NCI-H1436 (cell line): ENCODE measurements at places on chromosomes 3 and 15.

- no peak for DNase-seq
These were observed 33.7 kb downstream of the HGD start for GRCh38 chr3:120648290-120648689.

- DNase-seq, result no peak
These were observed 201.3 kb upstream of the RARB start for GRCh38 chr3:25226747-25227146.

GRCh38 chr3:72234391-72234790 lies 449.4 kb upstream of the PROK2 start:
- no peak for DNase-seq

GRCh38 chr3:110519071-110519470 lies 552.5 kb upstream of the NECTIN3 start:
- no peak for DNase-seq

DNA sequence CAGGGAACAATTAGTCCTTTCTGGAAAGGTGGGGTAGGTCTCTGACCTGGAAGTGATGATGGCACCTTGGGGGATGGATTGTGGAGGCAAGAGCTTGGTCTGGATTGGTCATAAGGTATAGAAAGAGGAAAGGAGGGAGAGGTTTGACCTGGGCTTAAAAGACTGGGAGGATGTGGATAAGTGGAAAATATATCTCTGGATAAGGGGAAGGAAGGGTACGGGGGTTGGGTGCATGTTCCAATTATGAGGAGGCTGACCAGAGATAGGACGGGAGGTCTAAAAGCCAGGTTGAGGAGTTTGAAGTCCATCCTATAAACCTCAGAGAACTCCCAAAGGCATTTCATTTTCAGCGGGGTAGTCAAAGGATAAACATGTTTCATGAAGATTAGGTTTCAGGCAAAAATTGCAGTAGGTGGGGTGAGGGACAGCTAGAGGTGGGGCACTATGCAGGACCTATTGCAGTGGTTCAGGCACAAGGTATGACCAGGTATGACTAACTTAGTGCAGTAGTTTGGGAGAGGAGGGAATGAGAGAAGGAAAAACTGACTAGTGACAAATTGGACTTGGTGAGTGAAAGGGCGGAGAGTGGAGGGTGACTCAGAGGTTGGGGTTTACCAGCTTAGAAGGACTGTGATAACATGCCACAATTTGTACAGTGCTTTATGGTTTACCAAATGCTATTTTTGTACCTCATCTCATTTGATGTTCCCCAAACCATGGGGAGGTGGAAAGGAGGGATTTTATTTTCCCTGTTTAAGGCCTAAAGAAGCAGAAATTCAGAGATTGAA lies 10.7 kb downstream of the PDE8A start:
- no peak for DNase-seq

GRCh38 chr3:122219242-122219872 lies 35.9 kb downstream of the CASR start:
- no peak for DNase-seq

DNA sequence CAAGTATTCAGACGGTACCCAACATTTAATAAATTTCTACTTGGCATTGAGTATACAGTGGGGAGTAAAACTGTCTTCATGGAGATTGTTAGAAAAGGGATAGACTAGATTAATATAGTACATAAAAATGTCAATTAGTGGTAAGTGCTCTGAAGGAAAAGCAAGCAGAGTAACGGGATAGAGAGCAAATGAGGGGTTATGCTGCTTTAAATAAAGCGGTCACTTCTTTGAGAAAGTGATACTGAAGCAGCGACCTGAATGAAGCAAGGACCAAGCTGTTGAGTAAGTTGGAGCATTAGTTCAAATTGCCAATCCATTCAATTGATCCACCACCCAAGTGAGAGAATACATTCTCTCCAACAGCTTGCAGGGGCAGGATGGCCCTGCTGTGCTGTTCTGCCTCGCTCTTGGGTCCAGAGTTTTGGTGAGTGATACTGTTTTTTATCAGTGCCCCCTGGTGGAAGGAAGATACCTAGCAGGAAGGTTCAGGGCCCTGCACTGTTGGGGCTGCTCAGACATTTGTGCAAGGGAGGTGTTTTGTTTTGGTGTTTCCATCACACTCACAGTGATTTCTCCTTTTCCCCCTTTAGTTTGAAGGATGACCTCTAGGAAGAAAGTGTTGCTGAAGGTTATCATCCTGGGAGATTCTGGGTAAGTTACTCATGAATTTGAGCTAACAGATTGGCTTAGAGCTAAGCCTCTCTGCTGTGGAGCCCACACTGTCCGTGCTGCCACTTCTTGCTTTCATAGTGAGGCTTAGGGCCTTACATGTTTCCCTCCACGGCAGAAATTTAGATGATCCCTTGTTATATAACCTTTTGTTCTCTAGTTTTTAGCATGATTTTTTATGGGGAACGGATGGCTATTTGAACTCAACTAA lies 69.0 kb downstream of the RAB7A start:
- peak; percentile 68 for DNase-seq

DNA sequence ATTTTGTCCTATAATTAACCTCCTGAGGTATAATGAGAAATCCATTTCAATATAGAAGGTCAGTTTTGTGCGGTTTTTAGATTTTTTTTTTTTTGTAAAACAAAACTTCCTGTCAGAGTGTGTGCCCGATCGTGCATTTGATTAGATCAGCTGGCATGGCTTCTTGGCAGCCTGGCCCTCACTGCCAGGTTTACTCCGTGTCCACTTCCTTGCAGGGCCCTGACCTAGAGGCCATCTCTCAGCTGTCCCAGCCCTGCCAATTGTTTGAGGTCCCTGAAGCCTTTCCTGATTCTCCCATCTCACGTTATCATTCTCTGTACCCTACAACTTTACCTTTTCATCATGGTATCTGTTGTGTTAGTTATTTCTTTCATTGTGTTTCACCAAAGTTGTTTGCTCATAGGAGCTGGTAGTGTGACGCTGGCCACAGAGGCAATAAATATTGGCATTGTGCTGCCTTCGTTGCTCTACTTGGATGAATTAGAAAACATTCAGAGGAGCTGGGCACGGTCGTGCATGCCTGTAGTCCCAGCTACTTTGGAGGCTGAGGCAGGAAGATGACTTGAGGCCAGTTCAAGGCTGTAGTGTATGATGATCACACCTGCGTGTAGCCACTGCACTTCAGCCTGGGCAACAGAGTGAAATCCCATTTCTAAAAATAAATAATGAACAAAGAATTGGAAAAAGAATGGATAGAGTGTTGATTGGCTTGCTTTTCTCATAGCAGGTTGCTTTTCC lies 202.0 kb downstream of the GHSR start:
- no peak for DNase-seq

DNA sequence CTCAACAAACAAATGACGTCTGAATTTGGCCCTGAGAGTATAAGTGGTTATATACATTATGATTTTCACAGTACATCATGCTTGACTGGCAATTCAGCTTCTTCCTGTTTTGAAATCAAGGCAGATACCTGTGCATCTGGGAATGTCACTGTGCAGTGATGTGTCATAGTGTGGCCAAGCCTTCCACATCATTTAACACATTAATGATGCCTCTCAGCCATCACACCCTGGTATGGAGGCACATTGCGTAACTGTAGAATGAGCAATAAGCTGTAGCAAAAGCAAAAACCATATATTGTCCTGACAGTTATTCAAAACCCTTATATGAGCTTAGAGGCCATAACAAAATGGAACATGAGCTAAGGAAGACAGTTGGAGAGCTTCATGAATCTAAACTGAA lies 246.0 kb downstream of the EPHA3 start:
- DNase-seq, result no peak

DNA sequence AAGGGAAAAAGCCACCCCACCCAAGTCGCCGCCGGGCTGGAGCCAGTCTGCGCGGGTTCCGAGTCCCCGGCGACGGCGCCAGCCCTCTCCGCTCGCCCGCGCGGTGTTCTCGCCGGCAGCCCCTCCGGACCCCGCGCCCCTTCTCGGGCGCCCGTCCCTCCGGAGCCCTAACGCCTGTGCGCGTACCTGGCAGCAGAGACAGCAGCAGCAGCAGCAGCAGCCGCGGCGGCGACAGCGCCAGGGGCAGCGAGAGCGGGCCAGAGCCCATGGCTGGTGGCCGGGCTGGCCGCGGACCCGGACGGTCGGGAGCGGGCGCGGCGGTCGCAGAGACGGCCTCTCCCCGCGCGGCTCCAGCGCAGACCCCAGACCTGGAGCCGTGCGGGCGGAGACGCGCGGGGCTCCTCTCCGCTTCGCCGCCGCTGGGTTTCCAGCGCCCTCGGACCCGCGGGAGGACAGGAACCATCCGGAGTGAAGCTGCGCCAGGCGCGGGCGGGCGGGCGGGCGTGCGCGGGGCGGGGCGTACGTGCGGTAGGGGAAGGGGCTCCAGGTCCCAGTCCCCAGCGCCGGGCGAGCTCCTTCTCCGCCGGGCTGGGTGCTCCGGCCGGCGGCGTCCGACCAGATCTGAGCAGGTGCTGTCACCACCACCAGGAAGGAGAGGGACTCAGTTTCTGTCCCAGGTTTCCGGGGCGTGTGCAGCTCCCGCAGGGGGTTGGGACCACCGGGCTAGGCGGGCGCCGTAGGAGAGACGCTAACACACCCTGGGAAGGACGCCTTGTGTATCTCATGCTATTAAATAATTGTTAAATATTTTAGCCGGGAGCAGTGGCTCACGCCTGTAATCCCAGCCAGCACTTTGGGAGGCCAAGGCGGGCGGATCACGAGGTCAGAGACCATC lies at the start of gene CHRNA3:
Gene CHRNA3 (minus strand): TSS at position 470 of the 895 bp plus-strand sequence. CDS start 202 bp downstream, at position 268.
- no peak for DNase-seq

DNA sequence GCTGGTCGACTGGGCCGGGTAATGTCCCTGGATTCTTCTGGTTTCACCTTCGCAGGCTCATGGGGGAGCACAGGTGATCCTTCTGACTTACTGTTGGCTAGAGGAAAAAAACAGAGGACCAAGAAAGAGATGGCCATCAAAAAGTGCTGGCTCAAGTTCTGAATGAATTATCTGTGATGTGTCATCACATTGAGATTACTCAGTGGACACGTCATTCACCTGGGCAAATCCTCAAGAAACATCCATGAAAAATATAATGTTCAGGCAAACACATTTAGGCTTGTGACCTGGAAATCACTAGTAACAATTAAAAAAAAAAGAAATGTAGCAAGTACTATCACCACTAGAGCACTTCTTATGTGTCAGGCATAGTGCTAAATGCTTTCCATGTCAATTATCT lies 81.5 kb upstream of the SLC2A2 start:
- no peak for DNase-seq

DNA sequence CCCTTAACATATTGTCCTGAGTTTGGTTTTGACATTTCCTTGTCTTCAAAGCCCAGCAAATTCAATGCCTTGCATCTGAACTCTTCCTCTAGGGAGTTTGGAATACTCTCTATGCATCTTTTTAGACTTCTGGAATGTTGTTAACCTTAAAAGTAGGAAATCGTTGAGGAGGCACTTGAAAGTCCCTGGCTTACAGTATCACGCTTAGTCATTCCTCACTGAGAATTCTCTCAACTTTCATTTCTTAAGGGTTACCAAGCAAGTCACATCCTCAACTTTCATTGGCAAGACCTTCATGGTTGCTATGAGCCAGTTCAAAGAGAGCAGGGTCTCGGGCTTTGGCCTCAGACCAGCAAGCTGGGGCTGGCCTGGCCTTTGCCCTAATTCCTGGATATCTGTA lies 89.9 kb downstream of the ASB7 start:
- DNase-seq, result no peak

DNA sequence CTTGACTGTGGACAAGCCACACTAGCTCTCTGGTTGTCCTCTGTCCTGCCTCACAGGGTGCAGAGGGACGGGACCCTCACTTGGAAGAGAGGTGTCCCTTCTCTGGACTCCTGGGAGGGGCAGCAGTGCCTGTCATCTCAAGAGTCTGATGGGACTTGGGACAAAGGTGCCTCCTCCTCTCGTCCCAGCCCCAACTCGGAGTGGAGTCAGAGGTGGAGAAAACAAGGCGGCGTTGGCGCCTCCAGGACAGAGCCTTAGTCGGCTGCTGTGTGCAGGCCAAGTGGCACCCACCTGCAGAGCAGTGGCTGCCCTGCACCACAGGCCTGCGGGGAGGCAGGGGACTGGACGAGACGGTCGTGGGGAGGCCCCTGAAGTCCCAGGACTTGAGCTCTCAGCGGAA lies 9.4 kb upstream of the SEC13 start:
- no peak for DNase-seq

GRCh38 chr3:14511623-14512280 lies 28.4 kb downstream of the GRIP2 start:
- DNase-seq, result no peak

DNA sequence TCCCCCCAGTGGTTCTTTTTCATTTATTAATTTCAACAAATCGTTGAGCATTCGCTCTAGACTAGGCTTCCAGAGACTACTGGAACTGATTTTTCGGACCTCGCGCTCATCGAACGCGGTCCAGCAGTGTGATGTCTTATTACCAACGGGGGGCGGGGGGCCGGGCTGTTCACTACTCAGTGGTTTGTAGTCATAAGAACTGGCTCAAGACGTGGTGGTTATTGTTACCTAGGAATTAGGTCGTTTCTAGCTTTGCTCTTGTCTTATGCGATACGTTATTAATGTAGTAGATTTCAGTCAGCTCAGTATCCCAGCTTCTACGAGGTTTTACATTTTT lies 858 bp downstream of the RBM5 start:
- no peak for DNase-seq

- peak; percentile 66 for DNase-seq
These were observed 64.9 kb upstream of the POLG start for GRCh38 chr15:89399238-89400115.

- DNase-seq, result no peak
These were observed 3.0 kb upstream of the NECTIN3 start for GRCh38 chr3:111068574-111068973.

GRCh38 chr3:50675179-50676030 lies 678 bp downstream of the DOCK3 start:
- DNase-seq, result peak; percentile 31

GRCh38 chr3:55721716-55722484 lies 234.8 kb upstream of the WNT5A start:
- no peak for DNase-seq

DNA sequence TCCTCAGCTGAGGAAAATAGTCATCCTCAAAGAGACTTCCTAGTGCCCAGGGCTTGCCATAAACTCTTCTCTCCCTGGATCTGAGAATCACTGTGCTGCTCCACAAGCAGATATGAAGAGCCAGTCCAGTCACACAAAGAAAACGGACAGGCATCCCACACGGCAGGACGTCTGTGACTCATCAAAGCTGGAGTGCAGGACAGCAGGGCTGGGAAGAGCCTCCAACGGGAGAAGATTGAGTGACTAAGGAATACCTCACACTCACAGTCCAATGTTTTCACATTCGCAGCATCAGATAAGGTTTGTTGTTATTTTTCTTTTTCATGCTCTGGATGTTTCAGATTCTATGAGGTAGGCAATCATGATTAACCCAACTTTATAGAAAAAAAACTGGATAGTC lies 57.8 kb downstream of the NEK10 start:
- DNase-seq, result no peak

- no peak for DNase-seq
These were observed 68.3 kb upstream of the DAZL start for GRCh38 chr3:16673530-16673929.

DNA sequence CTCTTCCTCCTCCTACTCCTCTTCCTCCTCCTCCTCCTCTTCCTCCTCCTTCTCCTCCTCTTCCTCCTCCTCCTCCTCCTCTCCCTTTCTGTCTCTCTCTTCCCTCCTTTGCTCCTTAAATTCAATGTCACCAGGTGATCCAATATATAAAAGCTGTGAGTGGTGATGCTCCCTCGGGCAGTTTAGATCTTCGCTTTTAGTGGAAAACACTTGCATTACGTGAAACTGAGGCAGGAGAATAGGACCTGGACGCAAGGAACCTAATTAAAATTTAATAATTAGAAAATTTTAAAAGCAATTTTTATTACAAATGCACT lies 279.7 kb downstream of the XXYLT1 start:
- DNase-seq, result no peak
